Chondrocyte (in vitro differentiated cells): ENCODE measurements at places on chromosomes 4 and X. TPM values are rescaled to one million over a fixed set of nuclear protein-coding genes. Genes with fewer than 3 reads are reported as not detected.

Gene SPOCK3
- total RNA-seq: not detected in 3 replicates

Gene PDLIM3
- 14.3 to 68.5 TPM (median 63.0 TPM) in 3 replicates for total RNA-seq

Gene GABRA4
- total RNA-seq: not detected in 3 replicates

Gene DKK2
- total RNA-seq: 107 to 259 TPM (median 109 TPM) in 3 replicates
